BE2C (cell line): ENCODE measurements at places on chromosomes 11 and 22.

DNA sequence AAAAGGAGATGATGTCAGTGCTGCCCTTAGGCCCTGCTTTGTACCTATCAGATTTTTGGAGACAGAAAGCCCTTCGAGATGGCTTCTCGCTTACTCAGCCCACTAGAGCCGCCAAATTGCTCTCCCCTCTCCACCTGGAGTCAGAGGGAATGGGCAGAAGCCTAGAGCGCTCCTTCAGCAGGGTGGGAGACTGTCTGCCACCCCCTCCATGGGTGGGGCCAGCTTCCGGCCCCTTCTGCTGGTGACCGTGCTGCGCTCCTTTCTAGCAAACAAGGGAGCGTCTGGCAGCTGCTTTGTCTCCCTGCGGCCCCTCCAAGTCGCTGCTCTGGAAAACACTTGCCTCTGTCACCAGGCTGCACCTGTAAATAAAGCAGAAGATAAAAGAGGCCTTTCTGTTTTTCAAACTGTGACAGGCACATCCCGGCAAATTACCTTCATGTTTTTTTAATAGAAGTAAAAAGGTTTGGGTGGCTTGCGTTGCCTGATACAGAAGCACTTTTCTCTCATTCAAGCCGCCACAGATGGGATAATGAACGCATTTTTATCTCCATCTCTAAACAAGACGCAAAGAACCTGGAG is 145.7 kb upstream of the NECTIN1 start:
- DNase-seq = peak; percentile 69

DNA sequence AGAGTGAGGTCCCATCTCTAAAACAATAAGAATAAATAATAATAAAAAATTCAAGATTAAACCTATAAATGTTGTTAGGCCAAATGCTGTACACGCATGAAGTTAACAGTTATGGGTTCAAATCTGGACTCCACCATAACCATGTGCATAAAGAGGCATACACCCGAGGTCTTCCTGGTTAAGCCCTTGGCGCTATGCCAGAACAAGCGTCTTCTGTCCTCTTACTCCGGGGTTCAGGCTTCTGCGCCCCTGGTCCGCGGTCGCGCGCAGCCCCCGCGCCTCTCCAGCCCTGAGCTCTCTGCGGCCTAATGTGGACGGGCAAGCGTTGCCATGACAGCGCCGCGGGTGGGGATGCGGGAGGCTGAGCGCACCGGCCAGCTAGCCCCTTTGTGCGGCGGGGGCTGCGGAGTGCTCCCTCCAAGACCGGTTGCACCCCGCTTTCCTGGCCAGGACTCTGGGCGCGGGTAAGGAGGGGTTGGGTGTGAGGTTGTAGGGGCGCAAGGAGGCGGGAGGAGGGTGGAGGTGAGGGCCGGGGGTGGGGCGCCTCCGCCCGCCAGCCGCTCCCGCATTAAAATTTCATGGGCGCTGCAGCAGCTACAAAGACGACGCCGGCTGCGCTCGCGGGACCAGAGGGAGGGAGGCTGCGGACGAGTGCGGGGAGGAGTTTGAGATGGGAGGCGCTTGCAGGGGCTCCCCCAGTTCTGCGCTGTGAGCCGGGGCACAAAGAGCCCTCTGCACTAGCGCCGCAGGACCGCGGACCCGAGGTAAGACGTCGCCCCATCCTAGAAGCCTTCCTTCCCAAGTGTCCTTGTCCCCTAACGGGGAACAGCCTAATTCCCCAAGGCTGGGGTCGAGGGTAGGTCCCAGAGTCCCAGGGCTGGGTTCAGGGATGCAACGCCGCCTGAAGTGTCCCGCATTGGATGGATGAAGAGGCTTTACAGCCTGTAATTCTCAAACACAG is at the start of gene MIAT:
Gene MIAT, plus strand, starts transcription at position 698 of the 961 bp plus-strand sequence.
- DNase-seq = peak; percentile 50

DNA sequence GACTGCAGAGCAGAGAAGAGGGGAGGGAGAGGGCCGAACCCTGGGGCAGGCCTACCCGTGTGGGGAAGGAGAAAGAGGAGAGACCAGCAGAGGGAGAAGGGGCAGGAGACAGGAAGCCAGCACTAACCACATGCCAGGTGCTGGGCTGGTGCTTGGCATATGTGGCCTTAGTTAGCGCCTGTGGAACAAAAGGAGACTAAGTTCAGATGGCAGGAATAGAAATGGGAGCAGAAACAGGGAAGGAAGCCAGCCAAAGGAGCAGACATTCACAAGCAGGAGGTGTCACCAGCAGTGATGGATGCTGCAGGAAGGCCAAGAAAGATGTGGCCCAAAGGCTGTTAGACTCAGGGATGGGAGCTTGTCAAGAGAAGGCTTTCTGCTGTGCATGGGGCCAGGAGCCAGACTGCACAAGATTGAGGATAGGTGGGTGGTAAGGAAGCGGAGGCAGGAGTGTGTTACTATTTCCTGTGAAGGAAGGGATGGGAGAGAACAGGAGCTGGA is 26.7 kb downstream of the TREH start:
- DNase-seq = no peak

GRCh38 chr11:129950101-129951091 is 52.2 kb downstream of the PRDM10 start:
- no peak for DNase-seq
